ENCODE measurements at places on chromosomes 4 and X. TPM values are rescaled to one million over a fixed set of nuclear protein-coding genes. Genes with fewer than 3 reads are reported as not detected.

- no peaks in the 10 kb centered on the region for H3K36me3 ChIP-seq
- no peaks in the 10 kb centered on the region for H3K4me1 ChIP-seq
- H3K27me3 ChIP-seq = no peaks in the 10 kb centered on the region
- no peak for DNase-seq
These were observed 48.7 kb upstream of the KLHL4 start for GRCh38 chrX:87468941-87469340.

TMEM150C gene
- 0.37 TPM for total RNA-seq

- no peak overlapping the region for H3K4me3 ChIP-seq
- DNase-seq = no peak
- H3K36me3 ChIP-seq = no peaks in the 10 kb centered on the region
- no peaks in the 10 kb centered on the region for H3K27me3 ChIP-seq
These were observed 66.8 kb downstream of the SLC2A9 start for GRCh38 chr4:9954468-9954867.

GRCh38 chr4:153087671-153088194 lies 116.5 kb upstream of the TRIM2 start:
- H3K27ac ChIP-seq = no peak overlapping the region
- H3K4me3 ChIP-seq = no peak overlapping the region
- no peak for DNase-seq
- H3K27me3 ChIP-seq = no peaks in the 10 kb centered on the region

MXRA5 gene
- total RNA-seq = 1.4 TPM

- H3K27me3 ChIP-seq = no peaks in the 10 kb centered on the region
- peak within 1 kb of the TSS; percentile 61 for H3K27ac ChIP-seq
- DNase-seq = peak; percentile 73
These were observed at the start of gene SULT1B1 for GRCh38 chr4:69760455-69760854. Gene SULT1B1, minus strand, starts transcription at chr4:69760620. Its CDS starts 5,403 bp downstream, at chr4:69755217.

CORIN gene
- not detected for total RNA-seq

DNA sequence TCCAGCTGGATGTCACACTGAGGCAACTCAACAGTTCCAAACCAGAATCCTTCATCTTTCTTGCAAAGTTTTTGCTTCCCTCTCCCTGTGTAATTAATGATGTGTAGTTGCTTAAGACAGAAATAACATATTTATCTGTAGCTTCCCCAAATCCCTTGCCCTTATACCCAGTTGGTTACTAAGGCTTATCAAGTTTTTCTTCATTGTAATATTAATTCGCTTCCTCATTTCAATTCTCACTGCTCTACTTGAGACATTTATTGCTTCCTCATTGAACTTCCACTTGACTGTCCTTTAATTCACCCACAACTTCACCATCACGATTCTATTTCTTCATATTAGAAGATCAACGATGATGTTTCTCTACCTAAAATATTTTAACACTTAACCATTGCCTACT lies 386.6 kb upstream of the CPEB2 start:
- H3K36me3 ChIP-seq = no peaks in the 10 kb centered on the region
- H3K4me3 ChIP-seq = no peak overlapping the region
- no peaks in the 10 kb centered on the region for H3K27me3 ChIP-seq

DNA sequence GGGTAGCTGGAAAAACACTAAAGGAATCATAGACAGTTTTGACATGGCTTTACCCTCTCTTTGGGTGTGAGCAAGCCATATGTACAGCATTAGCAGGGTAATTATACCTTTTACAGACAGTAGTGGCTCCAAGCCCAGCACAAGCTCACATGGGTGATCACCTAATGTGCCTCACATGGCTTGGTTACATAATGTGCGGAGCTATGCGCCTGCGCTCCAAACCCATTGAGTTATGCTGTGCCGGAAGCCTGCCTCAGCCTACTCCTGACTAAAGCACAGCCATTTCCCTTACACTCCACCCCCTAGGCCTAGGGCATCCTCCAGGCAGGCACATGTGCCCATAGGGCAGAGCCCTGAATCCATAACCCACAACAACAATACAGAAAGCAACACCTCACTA lies 6.5 kb upstream of the TSPAN5 start:
- no peak overlapping the region for H3K27ac ChIP-seq
- DNase-seq = no peak
- no peaks in the 10 kb centered on the region for H3K4me1 ChIP-seq
- no peaks in the 10 kb centered on the region for H3K27me3 ChIP-seq
- no peaks in the 10 kb centered on the region for H3K36me3 ChIP-seq
- no peak overlapping the region for H3K4me3 ChIP-seq

DNA sequence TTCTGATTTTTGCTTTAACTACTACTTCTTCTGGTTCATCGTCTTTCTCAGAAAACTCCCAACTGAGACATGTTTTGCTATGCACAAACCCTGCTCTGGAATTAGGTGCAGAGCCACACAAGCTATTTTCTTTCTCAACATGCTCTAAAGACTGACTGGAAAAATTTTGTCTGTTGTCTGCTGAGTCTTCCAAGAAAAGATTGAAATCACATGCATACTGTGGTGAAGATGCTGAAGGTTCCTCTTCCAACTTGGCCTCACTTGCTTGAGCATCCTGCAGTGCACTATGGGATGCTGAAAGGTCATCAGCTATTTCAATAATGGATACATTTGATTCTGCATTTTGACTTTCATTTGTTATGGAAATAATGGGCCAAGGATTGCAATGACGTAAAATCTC lies 24.1 kb downstream of the PIN4 start:
- H3K36me3 ChIP-seq = no peaks in the 10 kb centered on the region
- H3K27me3 ChIP-seq = no peaks in the 10 kb centered on the region
- no peak overlapping the region for H3K4me3 ChIP-seq
- H3K4me1 ChIP-seq = no peaks in the 10 kb centered on the region
- no peak overlapping the region for H3K27ac ChIP-seq

- no peak overlapping the region for H3K4me3 ChIP-seq
- no peaks in the 10 kb centered on the region for H3K27me3 ChIP-seq
- no peaks in the 10 kb centered on the region for H3K4me1 ChIP-seq
- no peak for DNase-seq
These were observed 960.5 kb upstream of the IGFBP7 start for GRCh38 chr4:58070726-58071125.

DNA sequence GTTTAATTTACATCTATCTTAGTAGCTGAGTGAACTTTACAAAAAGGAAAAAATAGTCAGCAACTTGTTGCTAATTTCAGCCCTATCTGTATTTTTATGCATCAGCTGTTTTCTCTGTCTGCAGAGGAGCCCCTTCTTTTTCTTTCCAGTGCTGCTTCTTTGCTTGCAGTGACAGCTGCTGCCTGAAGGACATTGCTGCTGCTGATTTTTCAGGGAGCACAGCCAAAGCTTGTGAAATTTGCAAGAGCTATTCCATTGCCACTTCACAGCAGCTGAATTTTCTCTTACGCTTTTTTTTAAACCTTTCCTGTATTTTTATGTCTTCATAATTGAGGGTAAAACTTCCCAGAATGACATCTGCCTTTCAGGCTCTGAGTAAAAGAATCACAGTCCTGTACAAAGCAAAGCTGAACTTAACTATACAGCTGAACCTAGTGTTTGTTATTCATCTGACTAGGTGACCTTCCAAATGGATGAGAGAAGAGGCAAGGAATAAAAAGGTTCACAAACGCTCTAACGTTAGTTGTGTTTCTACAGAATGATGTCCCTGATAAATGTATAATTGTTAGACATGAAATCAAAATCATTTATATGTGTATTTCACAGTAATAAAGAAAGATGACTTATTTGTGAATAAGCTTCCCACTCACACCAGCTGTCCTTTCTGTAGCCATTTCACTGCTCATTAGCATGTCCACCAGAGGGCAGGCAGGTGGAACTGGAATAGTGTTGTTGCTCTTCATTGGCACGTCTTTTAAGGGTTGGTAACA lies 541.4 kb downstream of the ADGRL3 start:
- no peaks in the 10 kb centered on the region for H3K36me3 ChIP-seq
- H3K4me1 ChIP-seq = no peaks in the 10 kb centered on the region
- no peaks in the 10 kb centered on the region for H3K27me3 ChIP-seq
- H3K27ac ChIP-seq = no peak overlapping the region

- H3K27me3 ChIP-seq = no peaks in the 10 kb centered on the region
- H3K27ac ChIP-seq = no peak overlapping the region
- no peak for DNase-seq
- no peaks in the 10 kb centered on the region for H3K4me1 ChIP-seq
- no peak overlapping the region for H3K4me3 ChIP-seq
- H3K36me3 ChIP-seq = no peaks in the 10 kb centered on the region
These were observed 123.0 kb upstream of the MAGEB16 start for GRCh38 chrX:35675151-35675550.

CXCL1 gene
- total RNA-seq = 1.00 TPM

CLIC2 gene
- total RNA-seq = 7.8 TPM

GRCh38 chr4:47598320-47598719 lies 113.2 kb downstream of the ATP10D start:
- no peak overlapping the region for H3K27ac ChIP-seq
- H3K36me3 ChIP-seq = no peaks in the 10 kb centered on the region
- DNase-seq = no peak
- H3K4me3 ChIP-seq = no peak overlapping the region
- no peaks in the 10 kb centered on the region for H3K4me1 ChIP-seq
- H3K27me3 ChIP-seq = no peaks in the 10 kb centered on the region

- no peaks in the 10 kb centered on the region for H3K4me1 ChIP-seq
- H3K27me3 ChIP-seq = peaks cover 14% of the 10 kb centered on the region
- no peaks in the 10 kb centered on the region for H3K36me3 ChIP-seq
- H3K4me3 ChIP-seq = no peak overlapping the region
- H3K27ac ChIP-seq = no peak overlapping the region
These were observed 50.9 kb downstream of the CPZ start for GRCh38 chr4:8643441-8643840.

DSPP gene
- total RNA-seq = not detected

GRCh38 chr4:128635141-128635954 lies 174.2 kb upstream of the JADE1 start:
- no peak overlapping the region for H3K4me3 ChIP-seq
- H3K27ac ChIP-seq = no peak overlapping the region
- no peaks in the 10 kb centered on the region for H3K36me3 ChIP-seq
- peak; percentile 50 for DNase-seq
- no peaks in the 10 kb centered on the region for H3K27me3 ChIP-seq
- peaks cover 6% of the 10 kb centered on the region for H3K4me1 ChIP-seq

DNA sequence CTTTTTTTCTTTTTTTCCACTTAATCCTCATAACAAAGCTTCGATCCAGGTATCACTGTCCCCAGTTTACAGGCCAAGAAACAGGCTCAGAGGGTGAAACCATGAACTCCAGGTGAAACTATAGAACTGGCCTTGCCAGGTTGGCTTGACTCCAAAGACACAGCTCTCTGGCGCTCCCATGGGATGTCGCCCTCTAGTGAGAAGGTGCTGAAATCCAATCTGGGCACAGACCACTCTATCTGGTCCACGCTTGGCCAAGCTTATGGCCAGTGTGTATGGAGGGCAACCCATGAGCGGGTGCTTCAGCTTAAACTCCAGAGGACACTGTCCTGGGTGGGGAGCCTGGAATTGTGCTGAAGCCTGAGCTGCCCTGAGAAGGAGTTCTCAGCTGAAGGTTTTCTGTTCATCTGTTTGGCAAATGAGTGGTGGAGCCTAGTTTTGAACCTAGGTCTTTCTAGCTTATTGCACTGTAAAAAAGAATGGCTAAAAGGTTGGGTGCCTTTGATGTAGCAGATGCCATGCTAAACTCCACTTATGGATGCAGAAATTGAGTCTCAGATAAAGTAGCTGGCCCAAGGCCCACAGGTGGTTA lies 70.5 kb downstream of the SEL1L3 start:
- no peak overlapping the region for H3K4me3 ChIP-seq
- DNase-seq = peak; percentile 61
- H3K36me3 ChIP-seq = peaks cover 5% of the 10 kb centered on the region
- H3K27me3 ChIP-seq = no peaks in the 10 kb centered on the region
- no peaks in the 10 kb centered on the region for H3K4me1 ChIP-seq

PTTG2 gene
- not detected for total RNA-seq

FABP2 gene
- total RNA-seq = 55.4 TPM

GRCh38 chrX:43629229-43629628 lies 26.9 kb upstream of the MAOA start:
- H3K4me3 ChIP-seq = no peak overlapping the region
- no peak overlapping the region for H3K27ac ChIP-seq
- H3K4me1 ChIP-seq = no peaks in the 10 kb centered on the region
- no peak for DNase-seq
- H3K27me3 ChIP-seq = no peaks in the 10 kb centered on the region
- H3K36me3 ChIP-seq = no peaks in the 10 kb centered on the region

SMIM20 gene
- 24.9 TPM for total RNA-seq

GRCh38 chrX:120759685-120760084 lies 116.0 kb downstream of the CT47B1 start:
- no peak for DNase-seq
- H3K4me3 ChIP-seq = no peak overlapping the region
- H3K27ac ChIP-seq = no peak overlapping the region
- H3K36me3 ChIP-seq = no peaks in the 10 kb centered on the region

PAGE5 gene
- total RNA-seq = not detected

BTC gene
- 11.9 TPM for total RNA-seq

DNA sequence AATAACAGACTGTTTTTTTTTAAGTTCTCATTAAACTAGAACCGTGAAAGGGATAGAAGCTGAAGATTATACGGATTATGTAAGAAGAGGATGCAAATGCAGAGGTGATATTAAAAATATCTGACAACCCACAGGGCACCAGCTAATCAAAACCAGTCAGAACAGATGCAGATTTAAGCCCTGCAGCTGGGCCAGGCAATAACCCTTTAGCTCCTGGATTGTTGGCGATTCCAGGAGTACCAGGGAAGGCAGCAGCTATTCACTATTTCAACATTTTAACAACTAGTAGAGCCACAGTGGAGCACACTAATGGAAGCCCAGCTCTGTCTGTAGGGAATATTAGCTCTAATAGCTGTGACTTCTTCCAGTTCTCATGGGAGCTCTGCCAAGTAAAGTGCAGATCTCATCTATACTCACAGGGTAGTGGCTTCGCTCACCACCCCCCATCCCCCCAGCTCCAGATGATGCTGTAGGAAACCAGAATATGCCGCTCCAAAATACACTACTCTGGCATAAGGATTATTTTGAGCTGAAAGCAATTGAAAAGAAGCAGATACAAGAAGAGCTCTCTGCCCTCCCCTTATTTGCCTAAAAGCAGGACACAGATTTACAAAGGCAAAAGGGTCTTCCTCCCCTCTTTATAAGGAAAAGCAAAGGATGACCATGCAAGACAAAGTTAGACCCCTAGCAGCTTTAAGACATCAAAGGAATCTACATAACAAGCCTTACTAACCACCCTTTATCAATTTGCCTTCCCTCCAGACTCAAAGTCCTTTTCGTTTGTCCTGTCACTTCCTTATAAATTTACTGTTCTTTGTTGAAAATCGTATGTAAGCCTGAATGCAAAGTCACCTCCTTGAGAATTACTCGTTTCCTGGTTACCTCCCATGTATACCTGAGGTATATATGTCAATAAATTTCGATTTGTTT lies 13.7 kb downstream of the SCD5 start:
- DNase-seq = no peak
- no peaks in the 10 kb centered on the region for H3K27me3 ChIP-seq
- peaks cover 24% of the 10 kb centered on the region for H3K4me1 ChIP-seq
- no peak overlapping the region for H3K27ac ChIP-seq

- H3K4me3 ChIP-seq = peak overlapping the region; percentile 80
- no peaks in the 10 kb centered on the region for H3K4me1 ChIP-seq
- peak overlapping the region; percentile 98 for H3K27ac ChIP-seq
- no peaks in the 10 kb centered on the region for H3K36me3 ChIP-seq
- H3K27me3 ChIP-seq = no peaks in the 10 kb centered on the region
These were observed 929 bp downstream of the ZBTB33 start for GRCh38 chrX:120251471-120252011.

SLIT2 gene
- total RNA-seq = 6.7 TPM

Data from transverse colon (tissue), 4 donors.